ENCODE measurements at places on chromosomes 3 and 15.

DNA sequence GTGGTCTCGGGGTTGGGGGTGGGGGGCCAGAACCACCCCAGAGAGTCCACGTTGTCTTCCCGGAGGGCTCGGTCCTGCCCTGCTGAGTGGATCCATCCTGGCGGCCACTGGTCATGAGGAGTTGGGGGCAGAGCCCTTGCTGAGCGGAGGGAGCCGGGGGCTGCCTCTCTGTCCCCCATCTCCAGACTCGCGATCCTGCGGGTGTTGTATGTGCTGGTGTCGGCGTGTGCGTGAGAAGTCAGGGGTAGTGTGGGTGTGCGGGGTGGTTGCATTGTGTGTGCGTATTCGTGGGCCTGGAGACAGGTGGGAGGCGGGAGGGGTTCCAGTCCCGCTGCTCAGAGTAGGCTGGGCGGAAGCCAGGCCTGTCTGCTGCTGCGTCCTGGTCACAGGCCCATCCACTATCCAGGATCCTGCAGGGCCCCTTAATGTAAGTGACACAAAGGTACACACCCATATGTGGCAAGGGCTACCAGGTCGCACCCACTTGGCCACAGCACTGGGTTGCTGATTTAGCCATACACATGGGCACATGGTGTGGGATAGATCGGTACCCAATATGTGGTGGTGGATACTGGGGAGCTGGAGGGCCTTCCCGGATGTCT is 30.7 kb downstream of the NBEAL2 start:
- no peak for DNase-seq

GRCh38 chr3:119559441-119559963 is at the start of gene CD80:
Gene CD80, minus strand, starts transcription at chr3:119559614. Its CDS starts 1,886 bp downstream, at chr3:119557728.
- DNase-seq, result peak; percentile 25

DNA sequence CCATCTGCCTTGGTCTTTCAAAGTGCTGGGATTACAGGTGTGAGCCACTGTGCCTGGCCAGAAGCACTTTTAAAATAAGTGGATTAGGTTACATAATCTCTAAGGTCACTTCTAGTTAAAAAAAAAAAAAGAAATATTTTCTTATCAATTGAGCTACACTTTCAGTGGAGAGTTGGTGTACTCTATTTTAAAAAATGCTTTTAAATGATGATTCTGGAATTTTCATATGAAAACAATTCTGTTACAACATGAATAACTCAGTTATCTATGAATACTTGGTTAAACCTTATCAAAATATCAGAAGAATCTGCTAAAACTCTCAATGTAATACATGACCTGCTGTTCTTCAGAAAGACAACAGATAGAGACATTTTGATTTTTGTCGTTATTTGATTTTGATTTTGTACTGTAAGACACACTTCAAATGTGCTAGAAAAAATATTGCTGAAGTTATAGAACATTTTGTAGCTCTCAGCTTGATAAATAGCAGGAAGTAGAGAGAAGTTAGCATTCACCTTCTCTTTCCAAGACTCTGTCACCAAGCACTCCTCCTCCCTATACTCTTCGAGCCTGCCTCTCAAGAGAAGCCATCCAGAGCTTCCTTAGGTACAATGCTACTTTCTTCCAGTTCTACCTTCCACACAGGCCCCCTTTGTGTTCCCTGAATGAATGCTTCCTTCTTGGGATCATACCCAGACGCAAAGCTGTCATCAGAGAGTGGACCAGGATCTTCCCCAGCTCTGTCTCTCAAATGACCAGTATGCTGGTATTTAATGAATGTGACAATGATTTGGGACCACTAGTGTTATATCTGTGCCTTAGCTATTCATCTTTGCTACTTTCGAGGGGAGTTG is 47.2 kb upstream of the SECISBP2L start:
- no peak for DNase-seq

DNA sequence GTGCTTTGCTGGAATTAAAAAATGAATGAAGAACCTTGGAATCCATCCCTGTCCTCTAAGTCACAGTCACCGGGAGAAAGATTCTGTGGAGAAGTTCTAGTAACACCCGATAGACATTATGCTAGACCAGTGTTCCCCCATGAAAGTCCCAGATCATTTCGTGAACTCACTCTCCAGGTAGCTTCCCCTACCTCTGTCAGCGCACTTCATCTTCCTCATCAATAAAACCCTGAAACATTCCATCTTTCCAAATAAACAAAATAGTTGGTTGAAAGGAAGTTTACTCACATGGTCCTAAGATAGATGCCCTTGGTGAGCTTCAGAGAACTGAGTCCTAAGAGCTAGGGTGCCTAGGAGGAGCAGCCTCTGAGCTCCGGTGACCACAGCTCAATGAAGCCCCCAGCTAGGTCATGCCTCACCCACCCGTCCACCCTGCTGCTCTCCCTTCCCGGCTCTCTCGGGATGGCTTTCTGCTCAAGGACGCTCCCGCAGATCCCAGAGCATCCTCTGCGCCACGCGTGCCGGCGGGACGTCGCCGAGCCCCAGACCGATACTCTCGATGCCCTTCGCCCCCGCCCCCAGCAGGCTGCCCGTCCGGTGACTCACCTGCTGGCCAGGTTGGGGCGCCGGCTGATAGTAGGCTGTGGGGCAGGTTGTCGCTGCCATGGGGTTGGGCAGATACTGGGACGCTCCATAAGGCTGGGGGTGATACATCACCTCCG is 776 bp downstream of the VGLL3 start:
- no peak for DNase-seq

- DNase-seq, result no peak
Measured at GRCh38 chr3:89957451-89957850, 850.0 kb downstream of the EPHA3 start.

GRCh38 chr3:14301558-14301957 is 100.8 kb upstream of the SLC6A6 start:
- no peak for DNase-seq

GRCh38 chr3:151724576-151725562 is 8.9 kb upstream of the AADACL2 start:
- no peak for DNase-seq

DNA sequence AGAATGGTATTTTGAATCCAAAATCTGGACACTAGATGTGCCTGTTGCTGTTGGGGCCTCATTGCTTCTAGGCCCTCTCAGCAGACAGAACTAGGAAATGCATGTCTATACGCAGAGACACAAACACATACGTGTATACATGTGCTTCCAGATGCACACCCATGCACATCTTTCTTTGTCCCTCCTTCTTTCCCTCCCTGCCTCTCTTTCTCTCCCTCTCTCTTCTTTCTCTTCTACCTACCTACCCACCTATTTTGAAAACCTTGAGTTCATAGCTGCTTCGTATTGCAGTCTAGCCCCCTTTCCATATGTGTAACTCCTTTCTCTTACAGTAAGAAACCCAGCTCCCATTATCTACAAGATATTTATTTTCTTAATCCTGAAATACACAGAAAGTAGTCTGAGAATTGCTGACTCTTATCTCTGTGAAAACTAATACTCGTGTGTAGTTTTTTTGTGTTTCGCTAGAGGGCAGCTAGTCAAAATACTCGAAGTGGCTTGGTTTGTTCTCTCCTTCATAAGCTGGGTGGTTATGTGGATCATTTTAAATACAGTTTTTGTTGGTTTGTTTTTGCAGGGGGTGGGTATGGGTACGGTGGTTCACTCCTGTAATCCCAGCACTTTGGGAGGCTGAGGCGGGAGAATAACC is 18.5 kb downstream of the RPL32 start:
- no peak for DNase-seq

DNA sequence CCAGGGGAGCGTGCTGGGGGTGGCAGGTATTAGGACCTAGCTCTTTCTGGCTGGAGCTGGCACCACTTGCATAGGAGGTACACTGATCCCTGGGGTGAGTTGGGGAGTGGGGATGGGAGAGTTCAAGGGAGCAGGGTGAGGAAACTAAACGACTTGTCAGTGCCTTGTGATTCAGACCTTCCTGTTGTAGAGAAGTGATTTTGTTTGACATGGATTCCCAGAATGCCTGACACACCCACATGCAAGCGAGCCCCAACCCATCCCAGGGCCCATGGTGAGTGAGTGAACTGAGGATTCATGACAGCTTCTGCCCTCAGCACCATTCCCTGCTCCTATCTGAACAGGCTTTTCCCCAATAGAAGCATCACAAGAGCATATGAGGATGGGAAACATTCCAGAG is 15.6 kb upstream of the UBE2Q2 start:
- DNase-seq, result no peak

DNA sequence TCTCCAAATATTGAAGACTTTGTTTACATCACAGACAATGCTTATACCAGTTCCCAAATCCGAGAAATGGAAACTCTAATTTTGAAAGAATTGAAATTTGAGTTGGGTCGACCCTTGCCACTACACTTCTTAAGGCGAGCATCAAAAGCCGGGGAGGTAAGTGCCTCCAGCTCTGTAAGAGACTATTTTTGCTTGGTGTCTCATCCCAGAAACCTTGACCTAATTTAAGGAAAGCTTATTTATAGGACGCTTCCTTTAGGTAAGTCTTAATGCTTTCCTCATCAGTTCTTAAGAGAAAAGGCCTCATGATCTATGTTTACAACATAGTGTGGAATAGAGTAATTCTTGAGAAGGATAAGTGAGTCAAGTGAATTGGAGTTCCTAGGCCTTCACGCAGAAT is 11.8 kb downstream of the CCNB2 start:
- DNase-seq, result no peak

- no peak for DNase-seq
Measured at GRCh38 chr3:7146529-7146928, 285.6 kb downstream of the GRM7 start.

- no peak for DNase-seq
Measured at GRCh38 chr3:124634210-124635168, 95.8 kb upstream of the UMPS start.

GRCh38 chr3:172247525-172248274 is 200.6 kb downstream of the GHSR start:
- no peak for DNase-seq

All from T-helper 9 cell (primary cell).